ENCODE measurements at places on chromosomes 7 and 10. TPM values are rescaled to one million over a fixed set of nuclear protein-coding genes. Genes with fewer than 3 reads are reported as not detected.

GRCh38 chr10:84938117-84938905 lies 609.9 kb downstream of the CCSER2 start:
- DNase-seq: no peak

DNA sequence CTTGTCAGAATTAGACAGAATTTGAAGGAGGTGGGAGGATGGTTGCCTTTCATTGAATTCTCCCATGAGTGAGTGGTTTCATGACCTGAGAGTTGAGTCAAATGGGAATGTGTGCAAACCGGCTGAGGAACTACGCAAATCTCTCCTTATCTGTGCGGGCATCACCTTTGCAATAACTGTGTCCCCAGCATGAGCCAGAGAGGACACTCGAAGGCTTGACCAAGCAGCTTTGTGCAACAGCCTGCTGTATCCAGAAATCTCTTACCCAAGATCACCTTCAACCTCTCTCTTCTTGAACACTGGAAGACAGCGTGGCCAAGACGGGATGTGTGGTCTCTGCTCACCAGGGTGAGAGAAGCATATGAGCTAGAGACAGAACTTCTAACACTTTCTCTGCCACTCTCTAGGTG lies 93.8 kb upstream of the IKZF1 start:
- DNase-seq: no peak

DNA sequence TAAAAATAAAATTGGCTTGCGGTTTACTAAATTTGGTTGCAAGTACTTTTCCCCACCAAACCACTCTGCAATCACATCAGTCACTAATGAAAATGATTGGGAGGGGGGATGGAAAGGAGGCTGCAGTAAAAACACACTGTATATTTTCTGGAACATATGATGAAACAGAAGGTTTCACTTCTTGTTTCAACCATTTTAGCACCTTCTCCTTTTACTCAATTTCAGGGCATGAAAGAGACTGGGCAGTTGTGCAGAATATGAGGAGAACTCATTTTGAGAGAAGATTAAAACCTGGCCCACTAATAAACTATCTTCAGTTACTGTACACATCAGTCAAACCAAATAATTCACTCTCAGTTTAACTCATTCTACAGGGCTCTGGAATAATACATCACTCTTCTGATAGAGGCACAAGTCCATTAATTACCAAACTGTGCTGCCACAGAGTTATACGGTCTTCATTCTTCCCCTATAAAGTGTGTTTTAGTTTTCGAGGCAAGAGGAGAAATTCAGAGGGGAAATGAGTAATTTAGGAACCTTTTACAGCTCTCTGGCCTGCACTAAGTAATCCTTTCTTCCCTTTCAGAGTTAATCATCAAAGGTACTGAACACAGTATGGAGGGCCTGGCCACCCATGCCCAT lies 25.5 kb downstream of the JAZF1 start:
- no peak for DNase-seq

DNA sequence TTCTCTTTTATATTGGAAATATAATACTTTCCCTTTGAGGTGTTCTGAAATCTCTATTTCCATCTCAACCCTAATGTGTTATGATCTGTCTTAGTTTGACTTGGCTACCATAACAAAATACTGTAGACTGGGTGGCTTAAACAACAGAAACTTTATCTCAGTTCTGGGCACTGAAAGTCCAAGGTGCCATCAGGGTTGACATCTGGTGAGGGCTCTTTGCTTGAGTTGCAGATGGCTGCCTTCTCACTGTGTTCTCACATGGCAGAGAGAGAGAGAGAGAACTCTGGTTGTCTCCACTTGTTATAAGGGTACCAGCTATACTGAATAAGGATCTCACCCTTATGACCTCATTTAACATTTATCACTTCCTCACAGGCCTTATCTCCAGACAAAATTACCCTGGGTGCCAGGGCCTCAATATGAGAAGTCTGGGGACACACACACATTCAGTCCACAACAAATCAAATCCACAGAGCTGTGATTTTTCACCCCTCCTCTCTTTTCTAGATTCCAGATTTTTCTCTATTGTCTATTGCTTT lies 104.5 kb downstream of the SRI start:
- DNase-seq: no peak

Gene ATG9B
- 2.3 TPM for polyA plus RNA-seq

Gene CLDN12
- polyA plus RNA-seq: 54.3 TPM

All from renal cortex interstitium (tissue), 15 donors.